CD4-positive, alpha-beta T cell treated with Interleukin-17A for 4 hours (primary cell): ENCODE measurements at places on chromosomes 6 and 20.
A peak's percentile ranks its signal among the peaks of the same experiment; 100 is the strongest.

- no peak for DNase-seq
Measured at GRCh38 chr20:47438464-47439381, 63.0 kb upstream of the NCOA3 start.

DNA sequence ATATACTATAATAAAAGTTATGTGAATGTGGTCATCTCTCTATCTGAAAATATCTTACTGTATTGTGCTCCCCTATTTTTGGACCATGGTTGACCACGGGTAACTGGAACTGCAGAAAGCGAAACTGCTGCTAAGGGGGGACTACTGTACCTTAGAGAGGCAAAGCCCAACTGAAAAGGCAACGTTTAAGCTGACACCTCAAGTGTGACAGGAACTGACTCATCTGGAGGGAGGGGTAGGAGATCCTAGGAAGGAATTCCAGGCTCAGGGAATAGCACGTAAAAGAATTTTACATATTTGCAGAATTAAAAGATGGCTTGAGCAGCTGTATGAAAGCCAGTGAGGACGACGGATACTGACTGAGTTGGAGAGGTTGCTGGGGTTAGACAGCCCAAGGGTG is 34.8 kb downstream of the ELOVL2 start:
- DNase-seq = no peak

- no peak for DNase-seq
Measured at GRCh38 chr6:81764531-81764930, 12.1 kb upstream of the TENT5A start.

DNA sequence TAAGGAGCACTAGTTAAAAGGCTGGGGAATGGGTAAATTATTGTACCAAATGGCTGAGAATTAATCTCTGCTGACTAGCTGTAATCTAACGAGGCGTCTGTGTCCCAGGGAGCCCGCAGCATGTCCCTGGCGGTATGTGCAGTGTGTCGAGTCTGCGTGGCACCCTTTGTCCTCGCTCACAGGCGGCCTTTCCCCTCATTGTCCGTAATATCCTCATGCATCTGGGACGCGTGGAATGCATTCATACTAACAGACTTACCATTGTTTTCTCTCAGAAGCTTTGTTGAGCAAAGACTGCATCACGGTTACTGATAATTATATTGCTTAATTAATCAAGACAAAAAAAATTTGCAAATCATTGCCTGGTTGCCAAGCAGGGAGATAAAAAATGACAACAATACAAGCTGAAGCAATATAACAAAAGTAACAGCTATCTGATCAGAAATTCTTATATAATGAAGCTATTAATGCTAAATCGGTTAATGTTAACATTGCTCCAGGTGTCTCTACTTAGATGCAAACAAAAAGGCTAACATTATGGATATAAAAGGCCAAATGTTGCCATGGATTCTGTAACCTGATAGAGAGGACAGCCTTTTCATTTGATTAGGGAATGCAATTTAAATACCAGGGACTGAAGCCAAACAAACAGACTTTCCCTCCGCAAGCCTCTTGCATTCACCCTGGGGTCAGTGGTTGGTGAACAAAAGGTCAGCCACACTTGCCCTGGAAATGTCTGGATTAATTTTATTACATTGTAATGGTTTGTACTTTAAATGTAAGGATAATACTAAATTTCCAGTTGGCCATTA is 124.8 kb downstream of the INSM1 start:
- no peak for DNase-seq

- no peak for DNase-seq
Measured at GRCh38 chr6:31639449-31639861, 13.0 kb downstream of the BAG6 start.

DNA sequence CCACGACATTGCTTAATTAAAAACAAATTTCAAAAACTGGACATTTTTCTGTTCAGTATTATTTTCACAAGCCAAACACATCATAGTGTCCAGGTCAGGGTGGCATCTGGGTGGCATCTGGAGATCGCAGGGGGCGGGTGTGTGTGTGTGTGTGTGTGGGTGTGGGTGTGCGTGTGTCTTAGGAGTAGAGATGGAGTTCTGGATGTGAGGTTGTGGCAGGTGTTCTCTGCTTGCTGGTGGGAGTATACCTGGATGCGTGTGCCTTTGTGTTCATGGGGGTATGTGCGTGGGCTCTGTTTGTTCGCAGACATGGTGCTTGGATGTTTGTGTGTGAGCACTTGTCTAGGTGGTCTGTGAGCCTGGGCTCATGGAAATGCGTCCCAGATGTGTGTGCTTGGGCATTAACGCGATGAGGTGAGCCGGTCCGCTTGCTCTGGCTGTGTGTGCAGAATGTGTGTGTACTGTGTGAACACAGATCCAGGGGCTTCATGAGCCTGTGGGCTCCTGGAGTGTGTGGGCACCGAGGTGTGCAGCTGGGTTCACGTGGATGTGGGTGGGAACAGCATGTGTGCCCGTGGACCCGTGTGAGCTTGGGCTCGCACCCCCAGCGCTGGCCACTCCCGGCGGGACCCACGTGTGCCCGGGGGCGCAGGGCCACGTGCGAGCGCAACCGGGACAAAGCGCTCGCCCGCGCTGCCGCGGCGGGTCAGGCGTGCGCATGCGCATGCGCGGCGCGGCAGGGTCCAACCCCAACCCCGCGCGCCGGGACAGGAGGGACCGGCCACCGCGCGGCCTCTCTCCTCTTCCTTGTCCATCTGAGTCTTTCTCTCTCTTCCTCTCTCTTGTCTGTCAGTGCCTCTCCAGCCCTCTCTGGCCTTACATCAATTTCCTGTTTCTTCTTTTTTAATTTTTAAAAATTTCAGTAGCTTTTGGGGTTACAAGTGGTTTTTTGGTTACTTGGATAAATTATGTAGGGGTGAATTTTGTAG is 60.4 kb downstream of the SRC start:
- DNase-seq = peak; percentile 50

GRCh38 chr6:101268541-101268940 is 125.0 kb upstream of the GRIK2 start:
- no peak for DNase-seq
